Right atrium auricular region (tissue), 2 donors: ENCODE measurements at places on chromosomes 5 and 9. TPM values are rescaled to one million over a fixed set of nuclear protein-coding genes. Genes with fewer than 3 reads are reported as not detected.

Gene ELOVL7
- 1.5 TPM for total RNA-seq

- no peak overlapping the region for H3K27ac ChIP-seq
- H3K4me3 ChIP-seq = no peak overlapping the region
- DNase-seq = no peak
These were observed 31.4 kb upstream of the MSX2 start for GRCh38 chr5:174692982-174693422.

GRCh38 chr5:160033546-160034252 lies 24.8 kb downstream of the TTC1 start:
- no peaks in the 10 kb centered on the region for H3K27me3 ChIP-seq
- no peak for DNase-seq
- no peak overlapping the region for H3K27ac ChIP-seq
- H3K36me3 ChIP-seq = peaks cover 7% of the 10 kb centered on the region
- no peak overlapping the region for H3K4me3 ChIP-seq

Gene OLFML2A
- 53.2 TPM for total RNA-seq

Gene CCL28
- 0.30 TPM for total RNA-seq

Gene SLC1A3
- 50.9 TPM for total RNA-seq

- no peaks in the 10 kb centered on the region for H3K36me3 ChIP-seq
- H3K27me3 ChIP-seq = no peaks in the 10 kb centered on the region
- no peak for DNase-seq
- peaks cover 42% of the 10 kb centered on the region for H3K4me1 ChIP-seq
- H3K4me3 ChIP-seq = no peak overlapping the region
- H3K27ac ChIP-seq = peak overlapping the region; percentile 73
These were observed 254.2 kb downstream of the ARHGAP26 start for GRCh38 chr5:143024228-143024920.

DNA sequence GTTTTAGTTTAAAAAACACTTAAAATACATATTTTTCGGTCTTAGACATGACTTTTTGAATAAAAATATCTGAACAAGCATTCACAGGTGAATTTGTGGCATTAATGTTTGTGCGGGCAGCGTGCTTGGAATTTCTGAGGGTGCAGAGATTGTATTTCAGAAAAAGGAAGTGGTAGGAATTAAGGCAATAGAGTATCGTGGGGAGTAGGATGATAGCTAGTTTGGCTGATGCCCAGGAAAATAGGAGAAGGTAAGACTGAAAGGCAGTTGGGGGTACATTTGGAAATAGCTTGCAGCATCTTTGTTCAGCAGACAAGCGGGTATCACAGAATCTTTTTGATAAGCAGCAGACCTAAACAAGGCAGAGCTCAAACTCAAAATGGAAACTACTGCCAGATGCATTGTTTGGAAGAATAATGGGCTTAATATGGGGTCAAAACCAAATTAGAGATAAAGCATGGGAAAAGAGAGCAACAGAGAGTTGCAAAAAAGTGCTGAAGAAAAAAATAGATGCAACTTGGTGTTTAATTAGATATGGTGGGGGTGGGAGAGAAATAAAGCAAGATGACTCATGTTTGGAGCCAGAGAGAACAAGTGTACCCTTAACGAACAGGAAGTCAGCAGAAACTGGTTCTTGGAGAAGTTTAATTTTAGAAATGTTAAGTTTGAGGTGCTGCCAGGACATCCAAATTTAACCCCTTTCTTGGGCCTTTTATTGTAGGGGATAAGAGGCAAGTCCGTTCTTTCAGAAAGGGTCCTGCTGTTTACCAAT lies 85.7 kb upstream of the ARRDC3 start:
- no peaks in the 10 kb centered on the region for H3K4me1 ChIP-seq
- no peak overlapping the region for H3K4me3 ChIP-seq
- H3K27me3 ChIP-seq = no peaks in the 10 kb centered on the region
- no peak for DNase-seq
- H3K36me3 ChIP-seq = no peaks in the 10 kb centered on the region
- H3K27ac ChIP-seq = peak overlapping the region; percentile 37

Gene NFIB
- 80.1 TPM for total RNA-seq

- H3K27me3 ChIP-seq = no peaks in the 10 kb centered on the region
- no peak overlapping the region for H3K4me3 ChIP-seq
- DNase-seq = no peak
- H3K4me1 ChIP-seq = no peaks in the 10 kb centered on the region
- H3K36me3 ChIP-seq = no peaks in the 10 kb centered on the region
These were observed 164.4 kb downstream of the SEMA5A start for GRCh38 chr5:9381464-9381863.

Gene SMIM33
- total RNA-seq = not detected

GRCh38 chr5:52771343-52772039 lies 16.2 kb upstream of the ITGA1 start:
- no peaks in the 10 kb centered on the region for H3K4me1 ChIP-seq
- no peak overlapping the region for H3K4me3 ChIP-seq

Gene DBH
- not detected for total RNA-seq

DNA sequence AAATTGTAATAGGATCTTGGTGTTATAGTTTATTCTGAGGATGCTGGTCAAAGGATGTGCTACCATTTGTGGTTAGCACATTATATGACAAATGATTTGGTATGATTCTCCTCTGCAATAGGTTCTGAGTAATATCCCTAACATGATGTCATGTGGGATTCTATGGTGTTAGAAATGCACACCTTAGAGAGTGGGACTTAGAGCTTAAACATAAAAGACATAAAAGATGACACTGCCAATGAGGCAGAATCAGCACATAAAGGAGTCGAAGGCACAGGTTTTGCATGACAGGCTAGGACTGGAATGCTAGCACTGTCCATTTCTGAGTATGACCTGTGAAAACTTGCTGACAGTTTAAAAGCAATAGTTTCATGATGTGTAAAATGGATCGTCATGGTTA lies 100.4 kb downstream of the OSTF1 start:
- no peak overlapping the region for H3K27ac ChIP-seq
- DNase-seq = no peak
- H3K4me3 ChIP-seq = no peak overlapping the region
- no peaks in the 10 kb centered on the region for H3K36me3 ChIP-seq
- H3K27me3 ChIP-seq = no peaks in the 10 kb centered on the region
